ENCODE measurements at places on chromosomes 3 and 15. TPM values are rescaled to one million over a fixed set of nuclear protein-coding genes. Genes with fewer than 3 reads are reported as not detected.
A peak's percentile ranks its signal among the peaks of the same experiment; 100 is the strongest.

The SATB1 gene
- 211 TPM for total RNA-seq

The SMAD6 gene
- total RNA-seq, result 0.11 TPM

DNA sequence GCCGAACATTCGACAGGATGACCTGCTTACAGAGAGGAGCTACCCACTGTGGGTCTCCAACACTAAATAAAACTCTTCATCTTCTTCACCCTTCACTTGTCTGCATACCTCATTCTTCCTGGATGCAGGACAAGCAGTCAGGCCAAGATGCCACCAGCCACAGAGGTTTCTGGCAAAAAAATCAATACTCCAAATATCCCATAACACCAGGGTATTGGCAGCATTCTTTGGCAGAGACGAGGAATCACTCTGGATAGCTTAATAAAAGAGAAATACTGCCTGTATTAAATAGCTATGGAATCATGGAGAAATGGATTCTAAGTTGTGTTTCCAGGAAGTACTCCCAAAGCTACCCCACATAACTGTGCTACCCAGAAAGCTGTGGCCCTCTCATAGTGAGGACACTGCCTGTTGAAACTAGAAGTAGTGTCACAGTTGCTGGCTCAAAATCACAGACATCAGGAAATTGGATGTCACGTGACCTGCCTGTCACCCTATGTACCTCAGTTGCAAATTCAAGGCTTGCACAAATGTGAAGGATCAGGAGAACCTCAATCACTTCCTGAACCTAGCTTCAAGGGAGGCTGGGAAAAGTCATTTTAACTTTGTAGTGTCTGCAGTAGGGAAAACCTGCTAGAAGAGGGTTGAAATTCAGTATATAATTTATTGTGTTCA lies 11.0 kb upstream of the LRRC31 start:
- no peaks in the 10 kb centered on the region for H3K4me1 ChIP-seq
- H3K36me3 ChIP-seq, result no peaks in the 10 kb centered on the region
- H3K27ac ChIP-seq, result no peak overlapping the region

GRCh38 chr3:135499426-135499825 lies 466.1 kb upstream of the PPP2R3A start:
- H3K36me3 ChIP-seq, result no peaks in the 10 kb centered on the region
- no peaks in the 10 kb centered on the region for H3K27me3 ChIP-seq

DNA sequence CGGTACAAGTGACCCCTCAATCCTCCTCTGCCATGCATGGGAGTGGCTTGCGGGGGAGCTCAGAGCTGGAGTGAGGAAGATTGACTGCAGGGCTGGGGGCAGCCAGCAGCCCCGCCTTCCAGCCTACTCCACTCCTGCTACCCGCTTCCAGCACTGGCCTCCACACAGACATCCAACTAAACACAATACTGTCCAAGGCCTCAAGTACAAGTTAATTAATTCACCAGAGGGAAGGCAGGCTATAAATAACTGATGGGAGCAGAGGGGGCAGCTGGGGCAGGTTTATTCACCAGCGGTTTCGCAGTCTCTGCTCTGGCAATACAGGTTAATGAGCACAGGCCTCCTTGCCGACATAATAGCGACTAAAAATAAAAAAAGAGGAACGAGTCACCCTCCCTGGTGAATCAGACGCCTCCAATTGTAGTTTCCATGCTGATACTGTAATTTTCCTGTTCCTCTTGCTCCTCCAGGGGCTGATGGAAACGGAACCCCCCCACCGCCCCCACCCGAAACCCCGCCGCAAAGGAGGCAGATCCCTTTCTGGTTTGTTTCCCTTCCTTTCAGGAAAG lies 166.4 kb upstream of the TLE3 start:
- no peaks in the 10 kb centered on the region for H3K27me3 ChIP-seq
- no peaks in the 10 kb centered on the region for H3K36me3 ChIP-seq
- H3K4me3 ChIP-seq, result no peak overlapping the region
- no peak overlapping the region for H3K27ac ChIP-seq
- DNase-seq, result no peak

- DNase-seq, result peak; percentile 58
- peak within 1 kb of the TSS; percentile 68 for H3K4me3 ChIP-seq
- no peaks in the 10 kb centered on the region for H3K27me3 ChIP-seq
- peak within 1 kb of the TSS; percentile 50 for H3K27ac ChIP-seq
Observed at GRCh38 chr3:9951962-9952805, at the start of gene PRRT3. Gene PRRT3, minus strand, starts transcription at chr3:9952408. Its CDS starts 2,293 bp downstream, at chr3:9950115.

DNA sequence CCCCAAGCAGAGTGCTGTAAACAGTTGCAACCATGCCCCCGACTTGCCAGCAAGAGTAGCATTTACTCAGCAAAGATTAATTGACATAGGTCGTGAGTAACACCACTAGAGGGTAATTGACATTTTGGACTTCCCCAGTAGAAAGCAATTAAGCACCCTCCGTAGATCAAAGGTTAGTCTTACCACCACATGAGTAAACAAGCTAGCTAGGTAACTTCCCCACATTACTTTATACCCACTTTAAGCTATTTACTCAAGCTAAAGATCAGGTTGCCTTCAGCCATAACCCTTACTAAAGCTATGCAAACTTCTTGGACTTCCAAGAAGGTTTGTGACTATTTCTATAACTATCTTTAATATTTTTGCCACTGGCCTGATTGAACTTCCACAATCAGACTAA lies 1072.7 kb downstream of the OTOL1 start:
- no peaks in the 10 kb centered on the region for H3K4me1 ChIP-seq
- no peaks in the 10 kb centered on the region for H3K27me3 ChIP-seq
- no peak for DNase-seq
- no peak overlapping the region for H3K27ac ChIP-seq

GRCh38 chr3:174436367-174436766 lies 422.8 kb upstream of the NAALADL2 start:
- H3K36me3 ChIP-seq, result no peaks in the 10 kb centered on the region
- H3K4me1 ChIP-seq, result no peaks in the 10 kb centered on the region
- H3K27me3 ChIP-seq, result peaks cover 3% of the 10 kb centered on the region
- no peak overlapping the region for H3K4me3 ChIP-seq
- no peak overlapping the region for H3K27ac ChIP-seq
- DNase-seq, result no peak
